ENCODE measurements at places on chromosomes 13 and 19.

- DNase-seq = no peak
These were observed 5.9 kb downstream of the PRR36 start for GRCh38 chr19:7868326-7868670.

GRCh38 chr19:3606690-3607289 lies at the start of gene TBXA2R:
Gene TBXA2R (minus strand): TSS chr19:3606875. CDS start chr19:3600634, 6,241 bp downstream.
- peak; percentile 56 for DNase-seq

GRCh38 chr19:12139269-12139668 lies 881 bp downstream of the ZNF20 start:
- no peak for DNase-seq

DNA sequence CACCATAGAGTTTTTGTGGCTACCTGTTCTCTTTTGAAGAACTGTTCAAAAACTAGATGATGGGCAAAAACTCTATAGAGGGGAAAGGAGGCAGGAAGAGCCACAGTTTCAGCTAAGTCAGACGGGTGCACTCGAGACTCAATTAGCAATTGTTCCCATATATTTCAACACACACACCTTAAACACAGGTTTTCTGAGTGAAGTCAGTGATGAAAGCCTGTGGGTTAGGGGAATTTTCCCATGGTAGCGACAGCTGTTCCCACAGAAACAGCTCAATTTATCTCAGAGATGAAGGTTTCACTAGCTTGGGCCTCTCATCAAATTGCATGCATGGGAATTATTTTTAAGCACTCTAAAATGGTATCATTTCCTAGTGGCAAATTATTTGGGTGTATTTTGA lies 143.4 kb downstream of the ZIC5 start:
- DNase-seq = no peak

- no peak for DNase-seq
These were observed 80.4 kb downstream of the TSHZ3 start for GRCh38 chr19:31268751-31269383.

All from posterior cingulate gyrus (tissue), 11 donors.